ENCODE measurements at places on chromosomes 1 and 21. TPM values are rescaled to one million over a fixed set of nuclear protein-coding genes. Genes with fewer than 3 reads are reported as not detected.

The FMO2 gene
- not detected for total RNA-seq

The CACNA1S gene
- total RNA-seq: not detected

The ANKRD34A gene
- 3.8 TPM for total RNA-seq

The CITED4 gene
- total RNA-seq: 13.5 TPM

The S100A7 gene
- total RNA-seq: not detected

The ICOSLG gene
- total RNA-seq: 5.5 TPM

The EYA3 gene
- 27.3 TPM for total RNA-seq

The NMNAT2 gene
- total RNA-seq: 0.05 TPM

Measured in activated naive CD4-positive, alpha-beta T cell treated with anti-CD3 and anti-CD28 coated beads, Interleukin-2, amount 10 ng/mL, durations not matched to agents 5 hours and 36 hours (primary cell).